ENCODE measurements at places on chromosomes 3 and 15.

GRCh38 chr3:26099692-26100091 is 309.8 kb downstream of the OXSM start:
- no peak overlapping the region for H3K27ac ChIP-seq
- DNase-seq = no peak
- no peaks in the 10 kb centered on the region for H3K36me3 ChIP-seq
- no peaks in the 10 kb centered on the region for H3K27me3 ChIP-seq
- no peak overlapping the region for H3K4me3 ChIP-seq
- H3K4me1 ChIP-seq = no peaks in the 10 kb centered on the region

GRCh38 chr15:39785841-39786240 is 3.2 kb upstream of the FSIP1 start:
- no peak overlapping the region for H3K27ac ChIP-seq
- no peaks in the 10 kb centered on the region for H3K36me3 ChIP-seq
- DNase-seq = no peak

DNA sequence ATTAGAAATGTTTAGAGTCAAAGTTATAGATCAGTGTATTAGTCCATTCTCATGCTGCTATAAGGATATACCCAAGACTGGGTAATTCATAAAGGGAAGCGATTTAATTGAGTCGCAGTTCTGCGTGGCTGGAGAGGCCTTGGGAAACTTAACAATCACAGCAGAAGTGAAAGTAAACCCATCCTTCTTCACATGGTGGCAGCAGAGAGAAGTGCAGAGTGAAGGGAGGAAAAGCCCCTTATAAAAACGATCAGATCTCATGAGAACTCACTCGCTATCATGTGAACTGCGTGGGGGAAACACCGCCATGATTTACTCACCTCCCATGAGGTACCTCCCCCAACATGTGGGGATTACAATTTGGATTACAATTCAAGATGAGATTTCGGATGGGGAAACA is 871.5 kb downstream of the DIPK2A start:
- no peaks in the 10 kb centered on the region for H3K27me3 ChIP-seq
- no peak overlapping the region for H3K27ac ChIP-seq
- no peak overlapping the region for H3K4me3 ChIP-seq

- no peaks in the 10 kb centered on the region for H3K36me3 ChIP-seq
- no peak overlapping the region for H3K27ac ChIP-seq
- H3K4me3 ChIP-seq = no peak overlapping the region
Measured at GRCh38 chr3:157418104-157418503, 18.5 kb upstream of the PTX3 start.

GRCh38 chr3:194687638-194688199 is 2.0 kb downstream of the FAM43A start:
- peaks cover 23% of the 10 kb centered on the region for H3K27me3 ChIP-seq
- no peak overlapping the region for H3K27ac ChIP-seq
- H3K36me3 ChIP-seq = no peaks in the 10 kb centered on the region
- DNase-seq = peak; percentile 82
- H3K4me3 ChIP-seq = peak overlapping the region; percentile 71

GRCh38 chr3:107394502-107394901 is 17.3 kb downstream of the CCDC54 start:
- peak; percentile 62 for DNase-seq
- peaks cover 6% of the 10 kb centered on the region for H3K4me1 ChIP-seq
- H3K27ac ChIP-seq = no peak overlapping the region
- H3K4me3 ChIP-seq = no peak overlapping the region
- no peaks in the 10 kb centered on the region for H3K27me3 ChIP-seq
- H3K36me3 ChIP-seq = no peaks in the 10 kb centered on the region

- H3K4me1 ChIP-seq = peaks cover 2% of the 10 kb centered on the region
- no peak overlapping the region for H3K4me3 ChIP-seq
- peak overlapping the region; percentile 14 for H3K27ac ChIP-seq
- peak; percentile 82 for DNase-seq
Measured at GRCh38 chr3:172103724-172104123, 64.3 kb downstream of the FNDC3B start.

GRCh38 chr15:78508272-78508671 is 895 bp downstream of the HYKK start:
- H3K4me1 ChIP-seq = peaks cover 2% of the 10 kb centered on the region
- H3K36me3 ChIP-seq = no peaks in the 10 kb centered on the region
- no peaks in the 10 kb centered on the region for H3K27me3 ChIP-seq
- peak; percentile 34 for DNase-seq
- H3K4me3 ChIP-seq = no peak overlapping the region

DNA sequence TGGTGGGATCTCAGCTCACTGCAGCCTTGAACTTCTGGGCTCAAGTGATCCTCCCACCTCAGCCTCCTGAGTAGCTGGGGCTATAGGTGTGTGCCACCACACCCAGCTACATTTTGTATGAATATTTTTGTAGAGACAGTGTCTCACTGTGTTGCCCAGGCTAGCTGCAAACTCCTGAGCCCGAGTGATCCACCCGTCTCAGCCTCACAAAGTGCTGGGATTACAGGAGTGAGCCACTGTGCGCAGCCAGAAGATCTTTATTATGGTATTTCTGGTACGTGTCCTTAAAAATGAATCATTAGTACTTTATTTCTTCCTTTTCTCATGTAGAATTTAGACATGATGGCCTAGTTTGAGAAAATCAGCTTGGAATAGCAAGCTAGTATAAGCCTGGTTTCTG is 153.3 kb downstream of the BCHE start:
- H3K27ac ChIP-seq = no peak overlapping the region
- H3K27me3 ChIP-seq = no peaks in the 10 kb centered on the region
- no peak for DNase-seq
- no peak overlapping the region for H3K4me3 ChIP-seq
- no peaks in the 10 kb centered on the region for H3K36me3 ChIP-seq

DNA sequence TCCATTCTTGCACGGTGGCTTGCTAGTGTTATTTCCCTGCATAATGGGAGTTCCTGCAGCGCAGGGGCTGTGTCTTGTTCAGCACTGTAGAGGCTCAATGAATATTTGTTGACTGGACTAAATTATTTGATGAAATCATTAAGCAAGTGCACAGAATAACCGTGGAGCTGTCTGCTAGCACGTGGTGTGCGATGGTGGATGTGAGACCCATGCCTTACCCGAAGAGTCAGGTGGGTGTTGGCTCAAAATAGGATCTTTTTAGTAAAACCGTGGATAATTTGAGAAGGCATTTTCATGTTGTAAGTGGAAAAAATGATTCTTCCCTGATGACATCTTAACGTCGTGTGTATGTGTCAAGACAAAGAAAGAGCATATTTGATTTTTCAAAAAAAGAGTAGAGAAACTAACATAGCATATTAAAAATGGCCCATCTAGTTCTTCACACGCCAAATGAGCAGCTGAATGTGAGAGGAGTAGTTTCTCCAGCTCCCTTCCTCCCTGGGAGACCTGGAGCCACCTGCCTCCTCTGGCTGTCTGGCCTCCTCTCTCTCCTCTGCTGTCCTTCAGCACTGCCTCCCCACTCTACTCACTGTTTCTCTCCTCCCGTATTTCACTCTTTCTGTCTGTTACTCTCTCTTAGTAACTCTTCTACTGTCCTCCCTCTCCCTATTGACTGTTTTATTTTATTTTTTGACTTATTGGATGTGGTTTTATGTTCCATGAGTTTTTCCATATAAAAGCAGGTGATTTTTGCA is 6.3 kb downstream of the FAM81A start:
- H3K36me3 ChIP-seq = no peaks in the 10 kb centered on the region
- no peaks in the 10 kb centered on the region for H3K27me3 ChIP-seq
- no peak overlapping the region for H3K27ac ChIP-seq

DNA sequence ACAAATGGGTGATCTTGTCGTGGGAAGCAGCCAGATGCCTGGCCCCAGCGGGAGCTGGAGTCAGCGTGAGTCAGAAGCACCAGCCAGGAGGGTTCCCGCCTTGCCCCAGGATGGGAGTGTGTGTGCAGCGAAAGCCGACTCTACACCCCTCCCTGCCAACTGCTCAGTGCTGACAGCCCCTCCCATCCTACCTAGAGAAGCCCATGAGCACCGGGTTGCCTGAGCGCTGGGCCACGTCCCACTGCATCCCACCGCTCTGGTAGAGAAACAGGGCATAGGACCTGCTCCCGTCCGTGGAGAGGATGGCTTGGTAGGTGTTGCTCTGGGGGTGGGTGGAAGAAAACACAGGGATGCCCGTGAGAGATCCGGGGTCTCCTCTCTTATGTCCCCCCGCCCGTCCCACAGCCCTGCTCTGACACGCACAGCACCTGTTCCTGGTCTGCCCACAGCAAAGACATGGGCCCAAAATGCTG is 42.9 kb downstream of the MUC4 start:
- H3K4me3 ChIP-seq = no peak overlapping the region
- DNase-seq = no peak
- no peaks in the 10 kb centered on the region for H3K36me3 ChIP-seq
- no peak overlapping the region for H3K27ac ChIP-seq
- H3K4me1 ChIP-seq = no peaks in the 10 kb centered on the region

GRCh38 chr3:53077476-53078220 is 31.8 kb upstream of the SFMBT1 start:
- H3K4me3 ChIP-seq = no peak overlapping the region
- no peak overlapping the region for H3K27ac ChIP-seq
- no peak for DNase-seq
- no peaks in the 10 kb centered on the region for H3K27me3 ChIP-seq

DNA sequence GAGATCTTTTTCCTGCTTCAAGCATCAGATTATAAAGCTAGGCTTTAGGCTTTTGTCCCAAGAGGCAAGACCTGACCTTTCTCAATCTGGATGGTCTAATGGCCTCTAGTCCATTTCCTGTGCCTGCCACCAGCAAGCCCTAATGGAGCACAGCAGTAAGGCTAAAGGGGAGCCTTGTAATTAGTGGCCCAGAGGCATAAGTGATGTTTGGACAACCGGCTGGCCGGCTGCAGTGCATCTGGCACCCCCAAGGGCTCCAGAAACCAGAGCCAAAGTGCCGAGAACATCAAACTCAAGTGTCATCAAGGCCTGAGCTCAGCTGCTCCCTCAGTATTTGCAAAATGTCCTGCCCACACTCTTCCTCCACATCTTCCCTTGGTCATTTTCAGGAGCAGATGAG is 31.9 kb upstream of the RTP4 start:
- no peaks in the 10 kb centered on the region for H3K27me3 ChIP-seq
- no peaks in the 10 kb centered on the region for H3K36me3 ChIP-seq
- H3K4me1 ChIP-seq = no peaks in the 10 kb centered on the region
- no peak overlapping the region for H3K27ac ChIP-seq
- H3K4me3 ChIP-seq = no peak overlapping the region
- DNase-seq = no peak

DNA sequence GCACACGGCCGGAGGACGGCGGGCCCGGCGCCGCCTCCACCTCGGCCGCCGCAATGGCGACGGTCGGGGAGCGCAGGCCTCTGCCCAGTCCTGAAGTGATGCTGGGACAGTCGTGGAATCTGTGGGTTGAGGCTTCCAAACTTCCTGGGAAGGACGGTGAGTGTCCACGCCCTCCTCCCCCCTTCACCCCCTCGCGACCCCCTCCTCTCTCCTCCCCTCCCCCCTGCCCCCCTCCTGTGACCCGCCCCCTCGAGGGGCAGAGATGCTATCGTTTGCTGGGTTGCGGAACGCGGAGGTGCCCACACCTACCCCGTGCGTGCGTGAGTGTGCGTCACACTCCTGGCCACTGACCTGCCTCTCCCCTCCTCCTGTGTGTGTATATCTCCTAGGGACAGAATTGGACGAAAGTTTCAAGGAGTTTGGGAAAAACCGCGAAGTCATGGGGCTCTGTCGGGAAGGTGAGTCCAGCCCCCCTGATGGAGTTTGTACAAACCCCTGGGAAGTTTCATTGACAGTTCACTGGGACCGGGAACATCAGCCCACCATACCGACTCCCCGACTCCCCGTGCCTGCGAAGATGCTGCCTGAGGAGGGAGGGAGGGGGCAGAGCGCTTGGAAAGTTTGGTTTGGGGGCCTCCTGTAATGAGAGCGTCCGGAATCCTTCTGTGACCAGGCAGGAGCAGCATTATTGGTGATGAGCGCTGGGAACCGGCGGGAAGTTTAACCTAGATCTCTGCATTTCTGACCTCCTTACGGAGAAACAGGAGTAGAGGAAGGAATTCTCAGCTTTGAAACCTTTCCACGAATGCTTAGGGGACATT is 795 bp upstream of the SCAANT1 start:
- no peaks in the 10 kb centered on the region for H3K27me3 ChIP-seq
- peak; percentile 65 for DNase-seq
- H3K4me1 ChIP-seq = peaks cover 4% of the 10 kb centered on the region

- no peak overlapping the region for H3K4me3 ChIP-seq
- peaks cover 25% of the 10 kb centered on the region for H3K4me1 ChIP-seq
- H3K36me3 ChIP-seq = no peaks in the 10 kb centered on the region
- no peak for DNase-seq
- no peak overlapping the region for H3K27ac ChIP-seq
- no peaks in the 10 kb centered on the region for H3K27me3 ChIP-seq
Measured at GRCh38 chr15:63086947-63087346, 34.7 kb upstream of the LACTB start.

- H3K27me3 ChIP-seq = no peaks in the 10 kb centered on the region
- no peaks in the 10 kb centered on the region for H3K4me1 ChIP-seq
- H3K36me3 ChIP-seq = peaks cover 3% of the 10 kb centered on the region
- DNase-seq = no peak
- no peak overlapping the region for H3K4me3 ChIP-seq
Measured at GRCh38 chr15:52642386-52643361, 36.5 kb downstream of the ATOSA start.

GRCh38 chr15:45648521-45649200 is 13.8 kb downstream of the SQOR start:
- no peaks in the 10 kb centered on the region for H3K36me3 ChIP-seq
- no peak overlapping the region for H3K4me3 ChIP-seq
- no peaks in the 10 kb centered on the region for H3K27me3 ChIP-seq
- DNase-seq = peak; percentile 55
